Activated CD8-positive, alpha-beta memory T cell treated with anti-CD3 and anti-CD28 coated beads, Interleukin-2, amount 50 U/mL, for 48 hours (primary cell): ENCODE measurements at places on chromosomes 2 and 18.

- no peak for DNase-seq
Observed at GRCh38 chr2:133561045-133561852, 7.0 kb downstream of the NCKAP5 start.

DNA sequence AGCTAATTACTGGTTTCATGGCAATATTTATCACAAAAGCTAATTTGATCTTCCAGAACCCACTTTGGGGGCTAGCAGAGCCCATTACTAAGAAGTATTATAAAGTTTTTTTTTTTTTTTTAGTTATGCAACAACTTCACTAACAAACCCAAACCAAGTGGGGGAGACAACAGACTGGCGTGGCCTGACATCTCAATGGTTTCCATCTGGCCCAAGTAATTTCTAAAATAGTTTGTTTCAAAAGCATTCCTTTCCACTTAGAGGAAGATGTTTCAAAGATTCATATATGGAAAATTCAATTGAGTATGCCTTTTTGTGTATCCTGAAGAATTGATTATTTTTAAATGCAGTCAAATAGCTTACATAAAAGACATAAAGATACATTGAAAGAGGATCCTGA, 367.1 kb downstream of the HRH4 start:
- DNase-seq = no peak

GRCh38 chr2:38720613-38721241, 30.4 kb downstream of the SRSF7 start:
- DNase-seq = no peak

DNA sequence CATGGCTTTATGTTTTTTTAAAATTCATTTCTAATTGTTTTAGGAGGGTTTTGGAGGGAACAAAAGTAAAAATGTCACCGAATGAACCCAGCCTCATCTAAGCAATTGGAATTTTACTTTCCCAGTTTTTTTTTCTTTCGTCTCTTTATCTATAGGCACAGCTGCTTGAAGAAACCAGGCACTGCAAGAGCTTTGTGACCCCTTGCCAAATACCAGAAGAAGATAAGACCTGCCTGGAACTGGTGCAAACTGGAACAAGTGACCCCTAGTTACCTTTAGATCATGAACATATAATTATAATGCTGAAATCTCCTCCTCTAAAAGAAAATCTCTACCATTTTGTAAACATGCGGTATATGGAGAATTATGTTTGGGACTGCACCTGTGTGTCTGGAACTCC, 100.9 kb downstream of the TSN start:
- DNase-seq = no peak

DNA sequence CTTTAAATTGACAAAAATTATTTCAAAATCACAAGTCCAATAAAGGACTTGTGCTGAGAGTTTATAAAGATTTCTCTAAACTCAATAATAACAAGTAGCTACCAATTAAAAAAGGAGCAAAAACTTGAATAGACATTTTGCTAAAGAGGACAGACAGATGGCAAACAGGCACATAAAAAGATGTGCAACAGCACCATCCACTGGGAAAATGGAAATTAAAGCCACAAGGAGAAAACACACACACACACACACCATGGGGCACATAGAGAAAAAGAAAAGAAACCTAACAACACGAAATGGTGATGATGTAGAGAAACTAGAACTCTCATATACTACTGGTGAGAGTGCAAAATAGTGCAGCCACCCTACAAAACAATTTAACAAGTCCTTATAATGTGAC, 12.6 kb upstream of the SLC9A4 start:
- no peak for DNase-seq

GRCh38 chr2:73937899-73938298, 11.2 kb downstream of the DGUOK start:
- DNase-seq = no peak

GRCh38 chr2:101793277-101793969, 95.9 kb downstream of the MAP4K4 start:
- no peak for DNase-seq

DNA sequence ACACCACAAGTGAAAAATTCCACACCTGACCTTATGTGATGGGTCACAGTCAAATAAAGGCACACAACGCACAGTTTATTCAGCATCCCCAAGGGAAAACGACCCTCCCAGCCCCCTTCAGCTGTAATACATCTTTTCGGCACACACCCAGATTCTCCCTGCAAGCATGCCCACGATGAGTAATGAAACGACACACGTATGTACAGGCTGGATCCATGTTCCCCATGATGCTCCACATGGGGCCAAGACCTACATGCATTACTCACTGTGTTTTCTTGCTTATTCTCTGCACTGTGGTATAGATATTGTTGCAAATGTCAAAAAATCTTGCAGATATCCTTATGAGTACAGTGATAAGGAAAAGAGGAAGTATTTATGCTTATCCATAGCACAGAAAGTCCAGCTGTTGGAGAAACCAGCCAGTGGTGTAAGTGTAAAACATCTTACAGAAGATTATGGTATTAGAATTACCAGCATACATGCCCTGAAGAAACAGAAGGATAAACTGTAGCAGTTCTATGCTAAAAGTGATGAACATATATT, 32.5 kb upstream of the SGPP2 start:
- DNase-seq = no peak

- no peak for DNase-seq
Observed at GRCh38 chr2:106789185-106789584, 96.8 kb downstream of the ST6GAL2 start.

GRCh38 chr18:54102123-54102522, 122.3 kb downstream of the MBD2 start:
- no peak for DNase-seq

DNA sequence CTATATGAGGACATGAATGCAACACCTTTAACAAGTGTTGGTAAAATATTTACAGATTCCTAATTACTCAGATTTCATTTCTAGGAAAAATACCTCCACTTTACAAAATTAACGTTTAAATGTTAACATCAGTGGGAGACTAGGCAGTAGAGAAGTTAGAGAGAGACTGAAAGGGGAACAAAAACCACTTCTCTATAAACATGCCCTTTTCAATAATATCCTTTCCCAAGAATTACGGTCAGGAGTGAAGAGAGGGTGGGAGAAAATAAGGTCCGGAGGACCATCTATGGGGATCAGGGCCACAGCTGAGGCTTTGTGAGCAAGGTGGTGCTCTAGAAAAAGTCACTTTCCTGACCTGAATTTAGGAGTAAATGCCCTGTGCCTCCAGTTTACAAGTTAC, 65.3 kb upstream of the WIPF1 start:
- DNase-seq = no peak

GRCh38 chr2:176639671-176640070, 370.4 kb downstream of the MTX2 start:
- no peak for DNase-seq

- peak; percentile 73 for DNase-seq
Observed at GRCh38 chr2:203718087-203718486, 11.6 kb downstream of the CD28 start.

GRCh38 chr2:52835909-52836308, 931.7 kb upstream of the CHAC2 start:
- DNase-seq = no peak

DNA sequence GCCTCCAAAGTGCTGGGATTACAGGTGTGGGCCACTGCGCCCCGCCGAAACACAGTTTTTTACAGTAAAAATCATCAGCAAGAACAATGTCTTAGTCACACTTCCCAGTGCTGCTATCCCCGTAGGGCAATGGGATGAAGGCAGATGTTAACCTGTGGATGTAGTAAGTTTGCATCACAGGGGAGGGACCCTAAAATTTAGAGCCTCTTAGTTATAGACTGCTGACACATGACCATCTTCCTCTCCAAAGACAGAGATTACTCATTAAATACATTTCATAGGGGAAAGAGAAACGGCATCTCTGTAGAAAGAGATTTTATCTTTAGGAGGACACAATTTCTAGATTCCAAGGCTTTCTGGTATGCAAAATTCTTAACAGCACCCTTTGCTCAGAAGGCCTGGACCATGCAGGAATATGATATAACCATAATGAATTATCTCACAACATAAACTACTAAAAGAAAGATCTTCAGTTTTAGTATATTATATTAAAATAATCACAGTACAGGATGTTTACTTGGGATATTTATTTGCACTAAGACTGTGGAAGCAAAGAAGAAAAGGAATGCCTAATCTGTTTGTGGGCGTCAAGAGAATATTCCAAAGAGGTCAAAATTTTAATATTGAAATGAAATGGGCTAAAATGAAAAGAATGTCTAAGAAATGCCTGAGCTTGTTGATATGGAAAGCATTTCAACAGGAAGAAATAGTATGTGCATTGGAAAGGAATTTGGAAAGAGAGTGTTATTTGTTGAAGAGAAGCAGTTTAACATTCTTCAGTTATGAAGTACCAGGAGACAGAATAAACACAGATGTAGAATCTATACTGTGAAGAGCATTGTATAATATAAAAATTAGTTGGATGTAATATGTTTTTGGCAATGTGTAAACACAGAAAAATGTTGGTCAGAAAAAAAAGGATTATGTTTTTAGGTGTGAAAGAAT, 1228.3 kb upstream of the CHAC2 start:
- DNase-seq = no peak

GRCh38 chr2:236642125-236642524, 72.5 kb downstream of the ACKR3 start:
- no peak for DNase-seq

DNA sequence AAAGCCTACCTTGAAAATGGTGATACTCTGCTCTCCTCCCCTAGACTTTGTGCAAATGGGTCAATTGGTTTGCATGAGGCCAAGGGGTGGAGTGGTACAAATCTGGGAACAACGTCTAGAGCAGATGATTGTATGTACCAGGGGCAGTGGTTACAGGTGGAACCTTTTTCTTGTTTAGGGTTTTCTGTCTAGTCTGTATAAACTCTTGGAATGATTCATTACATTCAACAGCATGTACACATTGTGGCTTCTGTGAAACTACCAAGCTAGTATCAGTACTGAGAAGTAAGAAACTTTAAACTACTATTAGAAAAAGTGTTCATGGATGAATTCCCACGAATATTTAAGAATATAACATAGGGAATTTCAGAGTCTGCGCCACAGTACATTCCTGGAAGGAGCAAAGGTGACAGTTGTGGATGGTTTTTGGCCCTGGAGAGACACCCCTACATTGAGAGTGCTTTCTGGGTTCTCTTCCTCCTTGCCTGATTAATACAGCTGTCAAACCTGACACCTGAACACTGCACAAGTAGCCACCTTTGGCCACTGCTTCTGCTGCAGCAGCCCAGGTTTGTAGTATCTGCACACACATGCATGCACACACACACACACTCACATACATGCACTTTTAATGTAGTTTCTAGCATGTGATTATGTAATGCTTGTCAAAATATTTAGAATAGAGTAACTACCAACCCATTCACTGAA, 30.0 kb downstream of the CFAP221 start:
- no peak for DNase-seq

- DNase-seq = no peak
Observed at GRCh38 chr2:188811522-188811921, 162.7 kb upstream of the COL3A1 start.

- no peak for DNase-seq
Observed at GRCh38 chr2:133483181-133483580, 85.1 kb downstream of the NCKAP5 start.

- DNase-seq = no peak
Observed at GRCh38 chr2:235129850-235130249, 178.0 kb downstream of the SH3BP4 start.

GRCh38 chr18:12819322-12819721, 64.7 kb downstream of the PTPN2 start:
- no peak for DNase-seq

DNA sequence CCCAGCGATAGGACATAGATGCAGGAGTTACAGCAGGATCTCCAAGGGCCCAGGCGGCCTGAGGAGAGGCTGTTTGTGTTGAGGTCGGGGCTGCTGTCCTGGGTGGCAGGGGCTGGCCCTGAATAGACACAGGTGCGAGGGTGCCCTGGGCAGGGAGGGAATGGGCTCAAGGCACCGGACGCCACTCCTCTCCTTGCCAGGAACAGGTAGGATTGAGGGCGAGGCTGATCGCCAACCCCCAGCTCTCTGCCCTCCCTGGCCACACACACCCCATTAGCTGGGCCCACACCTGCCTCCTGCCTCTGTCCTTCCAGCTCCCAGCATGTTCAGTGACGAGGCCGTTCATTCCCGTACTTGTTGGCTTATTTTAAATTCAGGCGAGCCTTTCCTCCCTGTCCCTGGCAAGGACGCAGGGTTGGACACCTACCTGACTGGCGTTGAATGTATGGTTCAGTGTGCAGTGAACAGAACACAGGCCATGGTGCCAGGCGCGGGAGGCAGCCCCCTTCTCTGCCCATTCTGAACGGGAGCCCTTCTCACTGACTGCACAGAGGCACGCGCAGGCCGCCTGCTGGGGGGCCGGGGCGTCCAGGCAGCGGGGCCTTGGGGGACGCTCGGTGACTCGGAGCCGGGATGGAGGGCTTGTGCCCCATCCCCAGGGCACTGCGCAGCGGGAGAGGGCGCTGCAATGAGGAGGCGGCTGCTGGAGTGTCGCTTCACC, 41.3 kb upstream of the SNED1 start:
- peak; percentile 45 for DNase-seq

DNA sequence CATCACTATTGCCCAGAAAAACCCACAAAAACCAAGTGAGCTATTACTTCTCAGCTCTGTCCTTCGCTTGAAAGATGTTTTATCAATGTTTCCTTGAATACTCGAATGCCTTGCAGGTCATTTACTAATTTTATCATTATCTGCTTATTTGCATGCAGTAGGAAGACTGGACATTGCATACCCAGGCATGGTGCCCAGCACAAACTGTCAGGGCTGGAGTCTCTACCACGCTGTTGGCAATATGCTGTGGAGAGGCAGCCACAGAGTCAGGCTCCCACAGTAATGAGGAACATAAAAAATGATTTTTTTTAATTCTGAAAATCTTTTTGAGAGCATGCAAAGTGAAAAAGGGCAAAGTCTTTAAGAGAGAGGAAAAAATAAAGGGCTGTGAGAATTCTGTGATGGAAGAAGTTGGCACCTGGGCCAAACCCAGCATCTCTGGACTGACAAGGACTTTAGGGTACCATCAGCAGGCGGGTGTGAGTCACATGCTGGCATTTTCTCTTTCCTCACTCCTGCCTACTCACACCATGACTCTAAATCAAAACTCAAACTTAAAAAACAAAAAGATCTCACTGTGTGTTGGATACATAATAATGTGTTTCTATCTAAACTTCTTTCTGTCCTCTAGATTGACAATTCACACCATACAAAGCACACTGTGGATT, 709.8 kb upstream of the FANCL start:
- no peak for DNase-seq

GRCh38 chr2:241188361-241189092, at the start of gene ANO7:
Gene ANO7 (plus strand): TSS chr2:241188677. CDS start chr2:241190064, 1,387 bp downstream.
- no peak for DNase-seq

GRCh38 chr2:47568164-47568850, 165.4 kb downstream of the MSH2 start:
- DNase-seq = no peak

- no peak for DNase-seq
Observed at GRCh38 chr2:188114014-188114413, 177.7 kb upstream of the GULP1 start.

- DNase-seq = peak; percentile 53
Observed at GRCh38 chr2:109614715-109615636, 812 bp downstream of the SOWAHC start.

DNA sequence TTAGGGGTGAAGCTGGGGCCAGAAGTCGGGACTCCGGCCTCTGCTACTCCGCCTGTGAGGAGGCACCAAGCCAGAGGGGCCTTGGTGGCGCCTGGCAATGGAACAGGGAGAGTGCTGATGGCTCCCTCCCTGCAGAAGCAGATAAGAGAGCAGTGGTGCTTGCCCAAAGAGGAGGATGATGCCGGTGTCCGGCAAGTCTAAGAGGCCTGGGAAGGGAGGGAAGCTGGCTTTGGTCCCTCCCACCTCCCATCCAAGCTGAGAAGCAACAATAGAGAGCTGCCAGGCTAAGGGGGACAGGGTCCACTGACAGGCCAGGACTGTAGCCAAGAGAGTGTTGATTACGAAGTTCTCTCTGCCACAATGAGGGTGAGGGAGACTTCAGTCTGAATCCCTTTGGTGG, 479.5 kb downstream of the TNS1 start:
- no peak for DNase-seq
